Pulmonary artery endothelial cell (primary cell): ENCODE measurements at places on chromosomes 7 and 10.

- DNase-seq, result no peak
Observed at GRCh38 chr10:49679480-49679893, at the start of gene C10orf53. TSS of gene C10orf53 (plus strand) at chr10:49679651. CDS start at chr10:49679698, 47 bp downstream.

- DNase-seq, result peak; percentile 56
Observed at GRCh38 chr7:158829021-158829341, 328 bp downstream of the ESYT2 start.

DNA sequence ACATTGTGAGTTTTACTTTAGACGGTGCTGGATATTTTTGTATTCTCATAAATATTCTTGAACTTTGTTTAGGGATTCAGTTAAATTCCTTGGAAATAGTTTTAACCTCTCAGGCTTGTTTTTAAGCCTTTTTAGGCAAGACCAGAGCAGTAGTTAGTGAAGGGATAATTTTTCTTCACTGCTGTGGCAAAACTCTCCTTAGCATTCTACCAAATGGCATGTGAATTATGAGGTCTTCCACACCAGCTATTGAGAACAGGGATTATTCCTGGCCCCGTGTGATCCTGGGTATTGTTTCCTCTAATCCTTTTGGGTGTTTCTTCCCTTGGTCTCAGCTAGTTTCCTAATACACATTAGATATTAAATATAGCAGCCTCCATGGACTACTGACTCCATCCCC is 46.2 kb downstream of the CCDC71L start:
- DNase-seq, result no peak

GRCh38 chr10:61832866-61833481 is 68.5 kb upstream of the ARID5B start:
- DNase-seq, result no peak

- DNase-seq, result no peak
Observed at GRCh38 chr7:55187701-55188491, 169.1 kb downstream of the EGFR start.

DNA sequence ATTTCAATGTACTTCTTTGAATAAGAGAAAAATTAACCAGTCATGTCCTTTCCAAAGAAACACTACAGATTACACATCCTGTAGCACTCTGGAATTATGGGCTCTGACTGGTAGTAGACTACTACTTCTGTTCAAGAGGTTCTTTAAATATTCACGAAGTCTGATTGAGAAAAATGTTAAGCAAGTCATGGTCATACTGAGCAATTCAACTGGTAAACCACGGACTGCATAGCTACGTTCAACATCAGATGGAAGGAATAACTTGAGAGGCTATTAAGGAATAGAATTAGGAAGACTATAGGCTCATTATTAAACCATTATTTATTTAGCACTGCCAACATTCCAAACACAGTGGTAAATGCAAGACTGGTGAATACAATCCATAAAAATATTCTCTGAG is 160.8 kb downstream of the IMMP2L start:
- DNase-seq, result no peak

DNA sequence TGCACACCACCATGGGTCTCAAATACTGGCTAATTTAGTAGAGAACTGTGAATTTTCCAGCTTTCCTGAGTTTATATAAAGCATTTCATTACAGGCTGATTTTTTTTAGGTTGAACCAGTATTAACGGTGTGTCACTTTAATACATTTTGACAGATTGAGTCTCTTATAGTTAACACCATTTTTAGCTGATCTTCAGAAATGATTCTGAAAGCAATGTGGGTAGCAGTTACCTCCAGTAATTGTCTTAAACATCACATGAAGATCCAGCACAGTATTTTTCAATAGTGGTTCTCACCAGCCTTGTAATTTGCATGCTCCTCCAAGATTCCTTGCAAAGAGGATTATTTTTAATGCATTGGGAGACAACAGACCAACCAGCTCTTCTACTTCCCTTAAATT is 693.6 kb downstream of the PHTF2 start:
- no peak for DNase-seq

GRCh38 chr10:75170215-75170614 is 40.4 kb upstream of the VDAC2 start:
- DNase-seq, result no peak

GRCh38 chr10:30792025-30792424 is 162.5 kb upstream of the LYZL2 start:
- DNase-seq, result no peak

GRCh38 chr10:10796774-10797415 is 220.8 kb upstream of the CELF2 start:
- no peak for DNase-seq

DNA sequence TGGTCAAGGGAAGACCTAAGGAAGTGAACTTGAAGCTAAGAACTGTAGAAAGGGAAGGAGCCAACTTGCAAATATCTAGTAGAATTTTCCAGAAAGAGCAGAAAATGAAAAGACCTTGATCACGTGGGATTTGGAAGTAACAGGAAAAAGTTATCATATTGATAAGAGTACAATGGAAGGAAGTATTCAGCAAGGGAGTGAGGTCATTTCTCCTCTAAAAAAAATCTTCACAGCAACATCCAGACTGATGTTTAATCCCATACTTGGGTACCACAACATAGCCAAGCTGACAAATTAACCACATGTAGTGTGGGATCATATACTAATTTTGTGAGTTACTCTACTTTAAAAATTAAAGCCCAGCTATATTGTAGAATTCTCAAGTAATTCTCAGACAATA is 207.0 kb upstream of the CXCL12 start:
- DNase-seq, result no peak

DNA sequence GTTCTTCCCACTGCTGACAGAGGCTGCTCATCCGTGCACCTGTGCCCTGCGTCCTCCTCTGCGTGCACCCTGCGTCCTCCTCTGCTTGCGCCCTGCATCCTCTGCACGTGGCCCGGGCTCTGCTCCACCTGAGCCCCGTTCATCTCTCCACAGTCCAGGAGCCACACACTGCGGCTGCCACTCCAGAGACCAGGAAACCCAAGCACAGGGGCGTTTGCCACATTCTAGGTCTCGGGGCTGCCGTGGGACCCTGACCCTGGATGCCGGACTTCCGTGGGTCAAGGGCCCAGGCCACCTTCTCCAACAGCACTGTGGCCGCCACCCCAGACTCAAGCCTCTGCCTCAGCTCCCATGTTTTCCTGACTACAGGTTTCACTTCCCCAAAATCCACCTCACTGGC is 460.4 kb downstream of the PTPRN2 start:
- no peak for DNase-seq

DNA sequence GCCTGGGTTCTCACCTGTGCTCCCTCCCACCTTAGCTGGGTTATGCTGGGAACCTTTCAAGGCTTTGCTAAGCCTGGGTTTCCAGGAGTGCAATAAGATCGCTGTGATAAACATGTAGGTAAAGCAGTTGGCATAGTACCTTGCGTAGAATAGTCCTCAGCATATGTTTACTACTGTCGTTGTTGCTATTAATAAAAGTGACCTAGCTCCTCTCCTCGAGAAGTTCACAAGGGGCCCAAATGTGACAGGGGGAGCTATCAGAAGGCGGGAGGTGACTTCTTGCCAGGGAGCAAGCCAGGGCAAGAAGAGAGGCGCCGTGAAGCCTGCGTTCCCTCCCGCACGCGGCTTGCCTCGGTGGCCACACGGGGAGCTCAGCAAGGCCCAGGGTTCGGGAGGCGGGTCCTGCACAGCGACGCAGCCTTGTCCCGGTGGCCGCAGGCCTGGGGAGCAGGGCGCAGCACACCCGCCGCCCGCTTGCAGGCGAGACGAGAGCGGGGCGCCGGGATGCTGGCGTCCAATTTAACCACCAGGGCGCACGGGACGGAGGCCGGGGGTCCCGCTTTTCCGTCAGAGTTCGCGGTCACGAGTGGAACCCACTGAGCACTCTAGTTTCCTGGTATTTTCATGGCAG is 106.2 kb downstream of the SNX10 start:
- DNase-seq, result no peak

GRCh38 chr7:145156834-145157233 is 321.0 kb upstream of the TPK1 start:
- DNase-seq, result no peak
